GM04503 (cell line): ENCODE measurements at places on chromosomes 2 and 18.

GRCh38 chr2:38465789-38466127 is 88.7 kb upstream of the ATL2 start:
- DNase-seq, result no peak

DNA sequence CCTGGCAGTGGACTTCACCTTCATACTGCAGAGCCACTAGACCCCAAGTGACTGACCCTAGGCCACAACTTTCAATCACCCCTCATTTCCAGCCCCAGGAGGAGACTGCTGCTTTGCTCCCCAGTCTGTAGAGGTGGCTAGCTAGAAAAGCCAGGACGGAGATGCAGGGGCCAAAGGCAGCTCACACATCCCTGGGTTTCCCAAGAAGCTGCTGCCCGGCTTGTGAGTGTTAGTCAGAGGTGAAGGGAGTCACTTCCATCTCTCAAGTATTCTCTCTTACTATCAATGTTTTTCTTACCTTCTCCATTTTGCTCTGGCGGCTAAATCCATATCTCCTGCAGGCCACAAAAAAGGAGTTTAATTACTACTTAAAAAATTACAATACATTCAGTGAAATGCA is 36.2 kb downstream of the CCDC93 start:
- no peak for DNase-seq

GRCh38 chr2:127235082-127235702 is 15.1 kb upstream of the CYP27C1 start:
- no peak for DNase-seq

DNA sequence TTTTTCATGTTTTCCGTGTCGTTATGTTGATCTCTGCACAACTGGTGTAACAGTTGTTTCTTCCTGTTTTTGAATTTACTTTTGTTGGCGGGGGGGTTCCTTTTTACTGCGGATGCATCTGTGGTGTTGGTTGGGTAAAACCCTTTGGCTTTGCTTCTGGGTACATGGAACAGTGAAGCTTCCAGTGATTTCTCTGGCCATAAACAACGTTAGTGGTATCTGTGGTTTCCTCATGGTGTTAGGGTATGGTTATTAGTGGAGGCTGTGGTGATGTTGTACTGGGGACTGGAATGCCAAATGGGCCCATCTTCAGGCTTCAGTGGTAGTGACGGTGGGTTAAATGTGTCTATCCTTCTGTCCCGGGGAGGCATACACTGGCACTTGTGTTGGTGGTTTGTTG is 285.4 kb upstream of the ZNF804A start:
- DNase-seq, result no peak

DNA sequence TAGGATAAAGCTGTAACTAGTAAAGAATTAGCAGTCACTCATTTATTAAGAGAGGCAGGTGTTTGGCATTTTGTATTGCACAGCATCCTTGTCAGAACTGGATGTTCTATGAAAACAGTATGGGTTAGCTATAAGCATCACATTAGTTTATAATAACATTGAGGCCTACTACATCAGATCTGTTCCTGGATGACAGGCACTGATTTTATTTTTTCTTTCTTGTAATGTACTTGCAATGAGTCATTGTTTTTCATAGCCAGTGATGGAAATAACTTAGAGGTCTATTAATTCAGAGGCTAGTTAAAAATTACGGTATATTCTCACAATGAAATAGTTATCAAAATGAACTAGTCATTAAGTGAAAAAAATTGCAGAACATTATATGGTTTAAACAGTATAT is 13.0 kb upstream of the RMDN2 start:
- no peak for DNase-seq
